Upper lobe of right lung (tissue), 1 donor: ENCODE measurements at places on chromosomes 3 and 15. TPM values are rescaled to one million over a fixed set of nuclear protein-coding genes. Genes with fewer than 3 reads are reported as not detected.

GRCh38 chr3:193938613-193939012, 197.3 kb upstream of the HES1 start:
- H3K36me3 ChIP-seq = no peaks in the 10 kb centered on the region
- no peak overlapping the region for H3K27ac ChIP-seq
- H3K4me1 ChIP-seq = no peaks in the 10 kb centered on the region
- no peaks in the 10 kb centered on the region for H3K27me3 ChIP-seq
- no peak overlapping the region for H3K4me3 ChIP-seq

- no peaks in the 10 kb centered on the region for H3K27me3 ChIP-seq
- no peak overlapping the region for H3K4me3 ChIP-seq
- no peak for DNase-seq
- no peak overlapping the region for H3K27ac ChIP-seq
- H3K4me1 ChIP-seq = peaks cover 5% of the 10 kb centered on the region
Observed at GRCh38 chr3:4845882-4846281, 133.4 kb upstream of the BHLHE40 start.

The TMEM43 gene
- 86.3 TPM for total RNA-seq

DNA sequence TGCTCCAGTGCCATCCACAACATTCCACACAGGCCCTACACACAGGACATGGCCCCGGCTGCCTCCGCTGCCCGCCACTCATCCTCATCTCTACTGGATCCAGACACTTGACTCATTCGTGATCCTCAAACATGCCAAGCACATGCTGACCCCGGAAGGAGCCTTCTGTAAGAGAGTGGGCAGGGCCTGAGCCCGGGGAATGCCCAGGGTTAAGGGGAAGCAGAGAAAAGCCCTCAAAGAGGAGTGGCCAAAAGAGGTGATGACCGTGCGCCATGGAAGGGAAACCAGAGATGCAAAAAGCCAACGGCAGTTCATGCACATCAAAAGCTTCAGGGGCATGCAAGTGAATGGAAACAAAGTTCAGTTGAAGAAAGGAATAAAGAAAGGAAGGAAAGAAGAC, 46.1 kb downstream of the RFTN1 start:
- no peak overlapping the region for H3K27ac ChIP-seq
- no peak overlapping the region for H3K4me3 ChIP-seq
- H3K4me1 ChIP-seq = peaks cover 9% of the 10 kb centered on the region
- DNase-seq = no peak
- H3K27me3 ChIP-seq = no peaks in the 10 kb centered on the region

DNA sequence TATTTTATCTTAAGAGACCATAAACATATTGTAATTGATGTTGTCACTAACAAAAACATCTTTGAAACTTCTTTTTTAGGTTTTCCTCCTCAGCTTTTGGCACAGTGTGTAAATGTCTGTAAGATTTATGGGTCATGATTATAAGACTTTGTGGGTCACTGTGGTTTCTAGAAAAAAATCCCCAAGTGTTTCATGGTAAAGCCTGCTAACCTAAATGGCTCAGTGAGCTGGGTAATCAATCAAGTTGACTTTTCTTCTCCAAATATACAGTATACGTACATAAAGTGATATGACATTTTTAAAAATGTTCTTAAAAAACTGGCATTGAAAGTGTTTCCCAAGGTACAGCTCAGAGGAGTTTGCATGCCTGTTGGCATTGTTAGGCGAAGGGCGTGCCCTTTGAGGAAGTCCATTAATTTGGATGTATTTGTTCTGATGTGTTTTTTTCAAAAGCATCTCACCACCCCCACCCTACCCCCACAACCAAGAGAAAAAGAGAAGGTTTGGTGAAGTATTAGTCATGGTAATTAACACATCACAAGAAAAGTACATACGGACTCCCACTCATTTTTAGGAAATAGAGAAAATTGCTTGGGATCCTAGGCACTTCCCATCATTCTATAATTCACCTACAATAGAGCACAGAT, 385.4 kb upstream of the LRRC3B start:
- no peaks in the 10 kb centered on the region for H3K27me3 ChIP-seq
- H3K27ac ChIP-seq = no peak overlapping the region
- no peaks in the 10 kb centered on the region for H3K36me3 ChIP-seq
- no peak for DNase-seq
- peaks cover 3% of the 10 kb centered on the region for H3K4me1 ChIP-seq

DNA sequence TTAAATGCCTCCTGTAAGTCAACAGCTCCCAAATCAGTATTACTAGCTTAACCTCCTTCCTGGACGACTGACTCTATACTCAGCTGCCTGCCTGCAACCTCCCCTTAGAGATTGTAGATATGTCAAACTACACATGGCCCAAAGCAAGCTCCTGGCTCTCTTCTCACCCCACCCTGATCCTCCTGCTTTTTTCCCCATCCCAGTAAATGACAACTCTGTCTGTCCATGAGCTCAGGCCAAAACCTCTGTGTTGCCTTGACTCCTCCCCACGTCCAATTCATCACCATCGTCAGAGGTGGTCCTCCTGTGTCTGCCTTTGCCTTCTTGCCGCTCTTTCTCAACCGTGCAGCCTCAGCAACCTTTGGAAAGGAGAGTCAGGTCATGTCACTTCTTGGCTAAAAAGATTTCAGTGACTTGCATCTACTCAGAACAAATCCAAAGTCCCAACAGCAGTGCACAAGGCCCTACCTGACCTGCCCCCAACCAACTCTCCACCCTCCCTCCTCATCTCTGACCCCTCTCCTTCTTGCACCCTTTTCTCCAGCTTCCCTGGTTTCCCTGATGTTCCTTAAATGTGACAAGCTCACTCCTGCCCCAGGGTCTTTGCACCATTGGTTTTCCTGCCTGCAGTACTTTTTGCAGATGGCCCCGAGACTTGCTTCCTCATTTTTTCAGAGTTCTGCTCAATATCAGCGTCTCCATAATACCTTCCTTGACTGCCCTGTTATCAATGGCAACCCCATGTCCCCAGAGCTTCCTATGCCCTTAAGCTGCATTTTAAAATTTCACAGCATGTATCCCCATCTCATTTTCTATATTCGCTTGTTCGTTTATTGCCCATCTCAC, 52.8 kb downstream of the LSM3 start:
- no peaks in the 10 kb centered on the region for H3K36me3 ChIP-seq
- no peak overlapping the region for H3K27ac ChIP-seq
- H3K4me1 ChIP-seq = peaks cover 19% of the 10 kb centered on the region

DNA sequence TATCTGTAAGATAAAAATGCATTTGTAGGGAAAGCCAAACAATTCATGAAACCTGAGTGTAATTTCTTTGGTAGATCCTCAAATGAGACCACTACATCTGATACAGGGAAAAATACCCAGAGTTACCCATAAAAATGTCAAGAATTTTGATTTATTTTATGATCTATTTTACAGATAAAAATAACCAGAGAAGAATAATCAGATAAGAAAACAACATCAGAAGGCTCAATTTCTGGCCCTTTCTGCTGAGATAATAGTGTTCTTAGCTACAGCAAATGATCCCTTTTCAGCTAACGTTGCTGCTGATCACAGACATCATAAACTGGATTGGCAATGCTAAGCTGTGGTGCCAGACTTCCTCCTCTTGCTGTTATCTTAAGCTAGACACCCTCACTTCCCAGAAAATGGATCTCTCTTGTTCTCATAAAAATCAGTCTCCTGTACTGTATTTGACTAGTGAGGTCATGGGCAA, 21.3 kb upstream of the TMEM108 start:
- H3K27me3 ChIP-seq = no peaks in the 10 kb centered on the region
- DNase-seq = no peak
- no peaks in the 10 kb centered on the region for H3K4me1 ChIP-seq
